B cell (primary cell): ENCODE measurements at places on chromosomes 11 and 22.

GRCh38 chr11:125102510-125102909, 8.9 kb downstream of the TMEM218 start:
- peaks cover 35% of the 10 kb centered on the region for H3K36me3 ChIP-seq
- no peaks in the 10 kb centered on the region for H3K27me3 ChIP-seq
- DNase-seq, result no peak
- H3K4me3 ChIP-seq, result no peak overlapping the region

DNA sequence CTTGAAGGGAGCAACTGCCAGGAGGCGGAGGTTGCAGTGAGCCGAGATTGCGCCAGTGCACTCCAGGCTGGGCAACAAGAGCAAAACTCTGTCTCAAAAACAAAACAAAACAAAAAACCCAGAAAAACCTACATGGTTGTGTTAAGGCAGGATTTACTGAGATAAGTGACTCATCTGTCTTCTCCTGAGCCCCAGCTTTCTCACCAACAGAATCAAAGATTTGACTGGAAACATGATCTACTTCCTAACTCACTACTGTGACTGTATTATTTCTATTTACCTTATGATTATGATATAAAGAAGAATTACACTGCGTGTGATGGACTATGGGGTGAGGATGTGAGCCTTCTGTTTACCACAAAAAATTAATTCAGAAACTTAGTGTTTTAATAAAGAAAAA, 21.8 kb downstream of the FAM118B start:
- H3K36me3 ChIP-seq, result peaks cover 16% of the 10 kb centered on the region
- no peak overlapping the region for H3K4me3 ChIP-seq
- H3K27ac ChIP-seq, result no peak overlapping the region
- no peak for DNase-seq

- H3K36me3 ChIP-seq, result no peaks in the 10 kb centered on the region
- H3K27ac ChIP-seq, result no peak overlapping the region
- no peak for DNase-seq
- H3K4me3 ChIP-seq, result no peak overlapping the region
- H3K4me1 ChIP-seq, result no peaks in the 10 kb centered on the region
Measured at GRCh38 chr11:85464283-85464682, 162.9 kb downstream of the DLG2 start.

DNA sequence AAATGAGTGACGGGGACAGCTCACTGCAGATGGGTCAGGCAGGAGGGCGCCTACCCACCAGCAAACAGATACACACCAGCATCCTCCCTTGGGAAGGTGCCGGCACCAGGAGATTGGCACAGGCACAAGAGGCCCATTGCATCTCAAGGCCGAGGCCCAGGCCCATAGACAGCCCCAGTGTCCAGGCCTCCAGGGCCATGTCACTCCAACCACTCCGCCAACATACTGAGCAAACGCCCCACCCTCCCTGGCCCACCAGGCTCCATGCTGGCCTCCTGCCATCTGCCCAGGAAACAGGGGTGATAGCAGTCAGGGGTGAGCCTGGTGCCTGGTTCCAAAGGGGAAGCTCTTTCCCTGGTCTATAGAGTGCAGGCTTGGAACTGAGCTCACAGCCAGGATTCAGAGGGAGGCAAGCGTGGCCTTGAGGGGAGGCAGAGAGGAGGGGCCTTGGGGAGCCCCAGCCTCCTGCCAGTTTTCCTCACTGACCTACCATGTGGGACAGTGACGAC, 34.7 kb downstream of the PISD start:
- no peak overlapping the region for H3K4me3 ChIP-seq
- no peak for DNase-seq
- peaks cover 23% of the 10 kb centered on the region for H3K4me1 ChIP-seq
- peaks cover 28% of the 10 kb centered on the region for H3K36me3 ChIP-seq

DNA sequence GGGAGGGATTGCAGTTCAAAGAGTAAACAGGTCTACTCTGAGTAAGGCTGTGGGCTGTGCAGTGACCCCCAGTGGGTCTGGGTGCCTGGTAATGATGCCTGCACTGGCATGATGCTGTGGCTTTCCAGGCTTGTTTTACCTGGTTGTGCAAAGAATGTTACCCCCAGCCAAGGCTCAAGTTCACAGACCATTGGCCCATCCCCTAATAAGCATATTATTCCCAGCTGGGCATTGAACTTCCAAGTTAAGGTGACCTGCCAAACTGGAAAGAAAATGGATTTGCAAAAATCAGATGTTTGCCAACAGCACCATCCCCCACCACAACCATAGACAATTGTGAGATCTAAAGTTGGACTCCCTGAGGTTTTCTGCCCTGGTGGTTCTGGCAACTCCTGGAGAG, 7.9 kb upstream of the EHF start:
- no peak overlapping the region for H3K27ac ChIP-seq
- H3K27me3 ChIP-seq, result no peaks in the 10 kb centered on the region
- H3K4me3 ChIP-seq, result no peak overlapping the region
- H3K36me3 ChIP-seq, result no peaks in the 10 kb centered on the region

DNA sequence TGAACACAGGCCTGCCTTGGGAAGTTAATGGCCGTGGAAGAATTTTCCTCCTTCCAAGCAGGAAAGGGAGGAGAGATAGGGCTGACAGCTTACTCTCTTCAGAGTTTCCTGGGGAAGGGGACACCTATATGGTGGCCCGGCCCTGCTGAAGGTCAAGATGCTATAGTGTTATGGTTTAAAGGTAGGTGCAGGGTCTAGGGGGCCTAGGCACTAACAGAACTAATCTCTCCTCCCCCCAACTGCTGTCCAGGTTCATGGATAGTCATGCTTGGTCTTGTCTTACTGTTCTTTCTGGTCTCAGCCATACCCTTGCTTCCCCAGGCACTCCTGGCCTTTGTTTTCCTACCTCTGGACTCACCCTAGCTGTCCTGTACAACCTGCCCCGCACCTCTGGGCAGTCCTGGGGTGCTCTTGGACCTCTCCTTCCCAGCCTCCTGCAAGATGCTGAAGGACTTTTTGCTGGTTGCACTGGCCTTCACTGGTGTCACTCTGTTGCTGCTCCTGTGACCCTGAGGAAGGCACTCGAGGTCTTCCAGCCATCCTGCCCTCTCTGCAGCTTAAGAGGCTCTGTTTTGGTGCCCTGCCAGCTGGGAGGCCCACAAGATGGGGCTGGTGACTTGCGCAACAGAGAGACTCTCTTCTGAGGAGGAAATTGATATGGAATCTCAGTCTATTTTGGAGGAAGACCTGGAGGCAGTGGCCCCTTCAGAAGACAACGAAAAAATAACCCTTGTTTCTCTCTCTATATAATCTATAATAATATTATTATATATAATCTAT, 17.9 kb downstream of the SEC14L3 start:
- no peak overlapping the region for H3K27ac ChIP-seq
- no peaks in the 10 kb centered on the region for H3K4me1 ChIP-seq
- no peak for DNase-seq
- H3K36me3 ChIP-seq, result no peaks in the 10 kb centered on the region

- no peak overlapping the region for H3K4me3 ChIP-seq
- no peaks in the 10 kb centered on the region for H3K27me3 ChIP-seq
- H3K27ac ChIP-seq, result peak overlapping the region; percentile 16
- peaks cover 13% of the 10 kb centered on the region for H3K36me3 ChIP-seq
- no peak for DNase-seq
Measured at GRCh38 chr22:21937821-21938070, 14.9 kb downstream of the PPM1F start.

GRCh38 chr11:91158891-91159537, 936.2 kb upstream of the CHORDC1 start:
- H3K4me1 ChIP-seq, result no peaks in the 10 kb centered on the region
- no peak overlapping the region for H3K4me3 ChIP-seq
- no peaks in the 10 kb centered on the region for H3K36me3 ChIP-seq
- H3K27me3 ChIP-seq, result no peaks in the 10 kb centered on the region
- H3K27ac ChIP-seq, result no peak overlapping the region
